ENCODE measurements at places on chromosomes 2 and 18. TPM values are rescaled to one million over a fixed set of nuclear protein-coding genes. Genes with fewer than 3 reads are reported as not detected.

The POLE4 gene
- 50.2 TPM for polyA plus RNA-seq

DNA sequence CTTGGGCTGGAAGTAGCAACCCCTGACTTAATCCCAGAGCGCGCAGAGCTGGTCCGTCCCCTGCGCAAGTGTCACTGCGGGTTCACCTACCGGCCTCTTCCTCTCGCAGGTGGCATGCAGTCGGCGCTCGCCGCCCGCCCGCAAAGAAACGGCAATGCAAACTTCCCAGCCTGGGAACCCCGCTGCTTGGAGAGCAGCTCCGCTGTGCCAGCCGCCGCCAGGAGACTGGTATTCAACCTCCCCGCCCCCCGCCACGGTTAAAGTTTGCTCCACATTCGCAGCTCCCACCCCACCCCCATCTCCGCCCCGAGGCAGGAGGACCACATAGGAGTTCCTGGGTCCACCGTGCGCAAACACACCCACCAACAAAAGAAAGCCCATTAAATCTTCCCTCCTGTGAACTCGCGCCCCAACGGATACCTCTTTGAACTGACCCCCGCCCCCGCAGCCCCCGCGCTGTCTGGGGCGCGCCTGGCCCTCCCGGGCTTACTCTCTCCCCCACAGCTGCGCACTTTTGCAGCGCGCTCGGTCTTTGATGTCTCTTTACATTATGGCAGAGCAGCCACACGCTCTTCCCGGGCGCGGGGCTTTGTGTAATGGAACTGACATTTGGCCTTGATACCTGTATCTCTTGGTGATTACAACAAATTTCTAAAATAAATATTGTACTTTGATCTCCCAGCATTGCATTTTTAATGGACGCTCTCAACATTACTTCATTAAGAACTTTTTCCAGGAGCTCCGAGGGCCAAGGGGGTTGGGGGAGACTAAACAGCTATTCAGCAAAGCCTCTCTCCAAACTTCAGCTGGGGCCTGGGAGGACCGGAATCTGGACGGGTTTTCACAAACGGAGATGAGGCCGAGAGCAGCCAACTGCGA lies 3.1 kb upstream of the SP5 start:
- no peak for DNase-seq

DNA sequence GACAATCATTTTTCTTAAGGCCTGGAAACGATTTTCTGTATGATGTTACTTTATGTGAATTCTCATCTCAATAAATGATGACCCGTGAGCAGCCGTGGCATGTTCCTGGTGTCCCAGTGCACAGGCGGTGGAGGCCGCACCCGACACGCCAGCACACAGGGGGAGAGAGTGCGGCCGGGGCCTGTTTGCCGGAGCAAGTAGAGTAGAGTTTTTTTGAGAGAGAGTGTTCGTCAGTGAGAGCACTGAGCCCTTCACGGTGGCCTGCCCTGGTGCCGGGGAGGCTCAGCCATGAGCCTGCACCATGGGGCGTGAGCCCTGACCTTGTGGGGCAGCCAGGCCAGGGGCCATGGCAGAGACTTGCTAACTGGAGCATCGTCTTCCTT lies 202.4 kb upstream of the RAB12 start:
- DNase-seq = no peak

DNA sequence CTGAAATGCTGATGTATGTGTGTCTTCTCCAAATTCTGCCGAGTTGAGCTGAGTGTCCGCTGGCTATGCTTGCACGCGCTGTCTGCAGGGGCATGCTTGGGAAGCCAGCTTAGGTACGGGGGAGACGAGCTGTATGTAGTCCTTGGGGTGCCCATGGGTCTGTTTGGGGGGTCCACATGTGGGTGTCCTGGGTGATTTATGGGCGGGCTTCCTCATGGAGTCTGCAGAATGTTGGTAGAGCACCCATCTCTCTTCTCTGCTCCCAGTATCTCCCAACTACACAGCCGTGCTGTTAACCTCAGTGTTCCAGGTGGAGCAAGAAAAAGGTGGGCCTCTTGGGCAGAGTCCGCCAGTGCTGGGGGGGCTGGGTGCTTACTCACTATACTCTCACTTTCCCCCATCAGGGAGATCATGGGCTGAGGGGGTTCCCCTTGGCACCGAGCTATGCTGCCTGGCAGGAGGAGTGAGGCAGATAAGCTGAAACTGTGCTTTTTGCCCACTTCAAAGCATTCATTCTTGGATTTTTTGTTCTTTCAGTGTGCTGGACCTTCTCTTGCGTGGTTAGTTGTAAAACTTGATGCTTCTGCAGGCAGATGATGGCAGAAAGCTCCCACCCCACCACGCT lies 128.2 kb upstream of the ALKAL2 start:
- no peak for DNase-seq
